ENCODE measurements at places on chromosomes 11 and 22. TPM values are rescaled to one million over a fixed set of nuclear protein-coding genes. Genes with fewer than 3 reads are reported as not detected.

DNA sequence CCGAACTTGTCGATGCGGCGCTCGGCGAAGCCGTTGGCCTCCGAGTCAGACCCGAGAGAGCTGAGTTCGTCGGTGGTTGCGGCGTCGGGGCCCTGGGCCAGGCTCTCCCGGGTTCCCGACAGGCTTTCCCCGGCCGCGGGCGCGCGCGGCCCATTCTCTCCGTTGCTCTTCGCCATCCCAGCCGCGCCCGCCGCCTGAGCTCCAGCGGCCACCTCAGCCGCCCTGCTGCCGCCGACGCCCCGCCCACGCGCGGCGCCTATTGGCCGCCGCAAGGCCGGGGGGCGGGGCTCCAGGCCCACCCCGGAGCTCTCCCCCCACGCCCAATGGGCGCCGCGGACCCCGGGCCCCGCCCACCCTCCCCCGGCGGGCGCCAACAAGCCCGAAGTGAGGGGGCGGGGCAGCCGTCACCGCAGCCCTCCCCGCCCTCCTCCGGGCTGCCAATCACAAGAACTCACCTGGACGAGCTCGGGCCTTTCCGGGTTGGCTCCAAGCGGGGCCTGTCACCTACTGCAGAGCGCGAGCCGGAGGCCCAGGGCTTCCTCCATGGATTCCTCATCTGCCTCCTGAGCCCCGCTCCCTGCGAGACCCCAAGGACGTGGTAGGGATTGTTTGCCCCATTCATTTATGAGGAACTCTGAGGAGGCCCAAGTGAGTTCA is at the start of gene TBC1D10A:
Gene TBC1D10A (minus strand): TSS at position 236 of the 657 bp plus-strand sequence. CDS start 60 bp downstream, at position 176.
- H3K4me1 ChIP-seq, result peaks cover 26% of the 10 kb centered on the region
- peak within 1 kb of the TSS; percentile 74 for H3K27ac ChIP-seq
- H3K4me3 ChIP-seq, result peak within 1 kb of the TSS; percentile 80
- peaks cover 7% of the 10 kb centered on the region for H3K36me3 ChIP-seq
- H3K27me3 ChIP-seq, result no peaks in the 10 kb centered on the region

- H3K27ac ChIP-seq, result no peak overlapping the region
- no peaks in the 10 kb centered on the region for H3K36me3 ChIP-seq
- H3K27me3 ChIP-seq, result peaks cover 30% of the 10 kb centered on the region
- H3K4me3 ChIP-seq, result no peak overlapping the region
Observed at GRCh38 chr22:42366806-42367581, 65.2 kb downstream of the NFAM1 start.

RPS3 gene
- total RNA-seq, result 2,150 TPM

OR52E8 gene
- not detected for total RNA-seq

DNA sequence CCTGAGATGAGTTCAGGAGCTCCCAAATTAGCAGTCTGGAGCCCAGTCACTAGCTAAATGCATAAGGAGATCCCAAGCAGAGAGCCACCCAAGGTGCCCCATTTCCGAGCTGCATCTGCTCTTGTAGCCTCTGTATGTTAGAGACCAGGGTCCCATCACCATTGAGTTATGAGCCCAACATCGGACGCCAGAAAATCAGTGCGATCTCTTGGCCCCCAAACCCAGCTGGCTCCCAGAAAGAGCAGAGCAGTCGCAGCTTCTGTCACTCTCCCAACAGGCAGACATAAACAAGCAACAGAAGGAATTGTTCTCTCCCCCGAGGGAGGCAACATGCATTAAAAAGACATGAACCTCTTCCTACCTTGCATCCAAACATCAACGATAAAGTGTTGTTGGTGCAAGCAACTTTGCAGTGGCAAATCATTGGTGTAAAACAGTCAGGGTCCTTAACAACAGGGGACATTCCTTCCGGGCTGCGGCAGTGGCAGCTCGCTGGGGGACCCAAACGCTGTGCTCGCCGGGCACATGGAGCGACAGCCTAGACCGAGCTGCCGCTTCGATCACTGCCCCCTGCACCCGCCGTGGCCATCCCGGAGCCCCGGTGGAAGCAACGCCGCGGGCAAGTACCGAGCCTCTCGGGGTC is 907.1 kb downstream of the DLG2 start:
- peaks cover 33% of the 10 kb centered on the region for H3K27me3 ChIP-seq
- H3K27ac ChIP-seq, result no peak overlapping the region
- peak overlapping the region; percentile 38 for H3K4me3 ChIP-seq
- H3K4me1 ChIP-seq, result peaks cover 8% of the 10 kb centered on the region
- DNase-seq, result no peak
- H3K36me3 ChIP-seq, result no peaks in the 10 kb centered on the region

SERPINH1 gene
- 511 TPM for total RNA-seq

DNA sequence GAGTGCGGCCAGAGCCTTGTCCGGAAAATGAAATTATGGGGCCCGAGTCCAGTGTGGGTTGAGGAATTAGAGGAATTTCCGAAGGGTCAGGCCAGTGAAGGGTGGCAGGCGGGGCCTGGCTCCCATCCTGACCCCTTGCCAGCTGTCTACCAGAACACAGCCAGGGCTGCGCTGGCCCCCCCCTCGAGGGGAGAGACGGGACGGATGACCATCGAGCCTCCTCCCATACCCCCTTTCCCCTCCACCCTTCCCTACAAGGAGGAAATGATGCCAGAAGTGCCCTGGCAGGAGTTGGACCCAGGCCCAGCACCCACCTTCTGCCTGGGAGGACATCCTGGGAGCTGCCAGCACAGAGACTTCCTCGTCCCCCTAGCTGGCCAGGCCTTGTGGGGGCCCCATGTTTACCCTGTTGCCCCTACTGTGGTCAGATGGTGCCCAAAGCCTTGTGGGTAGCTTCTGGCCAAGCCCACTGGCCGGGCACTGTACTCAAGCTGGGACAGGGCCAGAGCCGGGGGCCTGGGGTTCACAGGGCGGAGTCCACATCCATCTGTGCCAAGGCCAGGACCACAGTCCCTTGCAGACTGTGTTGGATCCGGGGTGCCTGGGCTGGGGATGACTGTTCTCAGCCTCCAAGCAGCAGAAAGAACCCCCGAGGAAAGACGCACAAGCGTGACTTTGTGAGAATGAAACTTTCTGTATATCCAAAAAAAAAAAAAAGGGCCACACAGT is 20.8 kb downstream of the ARVCF start:
- H3K4me1 ChIP-seq, result peaks cover 55% of the 10 kb centered on the region
- H3K27me3 ChIP-seq, result no peaks in the 10 kb centered on the region
- no peaks in the 10 kb centered on the region for H3K36me3 ChIP-seq

DEPDC5 gene
- 30.7 TPM for total RNA-seq

OR8G1 gene
- not detected for total RNA-seq

DNA sequence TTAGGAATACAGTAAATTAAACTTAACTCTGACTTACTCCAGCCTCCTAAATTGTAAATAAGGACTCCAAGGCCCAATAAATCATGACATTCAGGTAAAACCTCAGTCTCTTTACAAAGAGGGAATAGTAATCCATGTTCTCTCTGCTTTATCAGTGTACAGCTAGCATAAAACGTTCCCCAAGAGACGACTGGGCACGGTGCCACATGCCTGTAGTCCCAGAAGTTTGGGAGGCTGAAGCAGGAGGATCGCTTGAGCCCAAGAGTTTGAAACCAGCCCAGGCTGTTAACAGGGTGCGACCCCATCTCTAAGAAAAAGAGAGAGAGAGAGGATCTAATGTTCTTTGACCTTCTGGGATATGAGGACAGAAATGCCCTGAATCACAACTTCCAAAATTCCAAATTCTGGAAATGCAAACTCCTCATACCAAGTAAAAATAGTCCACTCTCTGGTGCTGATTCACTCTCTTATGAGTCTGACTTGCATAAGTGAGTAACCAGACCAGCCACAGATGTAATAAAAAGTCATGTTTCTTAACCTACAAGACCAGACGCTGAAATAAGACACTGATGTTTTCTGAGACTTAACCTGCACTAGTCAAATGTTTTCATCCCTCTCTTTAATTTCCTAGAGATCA is 25.5 kb downstream of the NNMT start:
- H3K36me3 ChIP-seq, result no peaks in the 10 kb centered on the region
- H3K4me3 ChIP-seq, result no peak overlapping the region
- peaks cover 26% of the 10 kb centered on the region for H3K27me3 ChIP-seq
- no peak for DNase-seq

Data from osteocyte (in vitro differentiated cells).